Urothelium cell line (cell line): ENCODE measurements at places on chromosomes 3 and 15.

DNA sequence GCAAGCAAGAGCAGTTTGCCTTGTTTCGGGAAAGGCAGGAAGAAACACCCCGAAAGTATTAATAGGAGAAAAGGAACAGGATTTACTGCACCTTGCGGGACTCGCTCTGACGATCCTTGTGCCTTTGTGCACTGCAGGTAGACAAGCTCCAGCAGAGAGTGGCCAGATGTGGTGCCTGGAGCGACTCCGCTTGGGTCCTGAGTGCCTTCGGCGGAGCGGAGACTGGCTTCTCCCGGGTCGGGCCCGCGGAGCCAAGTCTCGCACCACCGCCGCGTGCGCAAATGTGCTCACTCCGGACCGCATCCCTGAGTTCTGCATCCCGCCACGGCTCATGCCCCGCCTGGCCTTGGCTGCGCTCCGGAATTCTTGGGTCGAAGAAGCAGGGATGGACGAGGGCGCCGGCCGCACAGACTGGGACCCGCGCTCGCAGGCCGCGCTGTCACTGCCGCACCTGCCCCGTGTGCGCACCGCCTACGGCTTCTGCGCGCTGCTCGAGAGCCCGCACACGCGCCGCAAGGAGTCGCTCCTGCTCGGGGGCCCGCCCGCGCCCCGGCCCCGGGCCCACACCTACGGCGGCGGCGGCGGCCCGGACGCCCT lies 769 bp downstream of the C2CD4A start:
- no peak for DNase-seq

DNA sequence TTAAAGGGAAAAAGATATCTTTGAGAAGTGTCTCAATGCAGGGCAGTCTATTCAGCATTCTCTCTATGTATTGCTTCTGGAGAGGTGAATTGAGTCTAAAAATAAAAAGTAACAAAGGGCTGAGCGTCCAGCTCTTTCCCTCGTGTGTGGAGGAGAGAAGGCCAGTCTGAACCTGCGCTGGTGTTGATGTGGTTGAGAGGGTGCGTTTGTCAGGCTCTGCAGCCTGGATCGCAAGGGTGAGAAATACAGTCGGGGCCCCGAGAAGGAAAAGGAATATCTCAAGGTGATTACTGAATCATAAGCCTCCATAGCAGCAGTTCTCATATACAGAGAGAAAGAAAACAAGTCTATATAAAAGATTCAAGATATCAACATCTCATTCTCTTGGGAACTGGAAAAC lies 494.1 kb upstream of the MDFIC2 start:
- no peak for DNase-seq

- no peak for DNase-seq
Measured at GRCh38 chr3:122784436-122784835, 9.2 kb downstream of the HSPBAP1 start.

- DNase-seq = no peak
Measured at GRCh38 chr3:177807150-177807875, 610.0 kb upstream of the TBL1XR1 start.

DNA sequence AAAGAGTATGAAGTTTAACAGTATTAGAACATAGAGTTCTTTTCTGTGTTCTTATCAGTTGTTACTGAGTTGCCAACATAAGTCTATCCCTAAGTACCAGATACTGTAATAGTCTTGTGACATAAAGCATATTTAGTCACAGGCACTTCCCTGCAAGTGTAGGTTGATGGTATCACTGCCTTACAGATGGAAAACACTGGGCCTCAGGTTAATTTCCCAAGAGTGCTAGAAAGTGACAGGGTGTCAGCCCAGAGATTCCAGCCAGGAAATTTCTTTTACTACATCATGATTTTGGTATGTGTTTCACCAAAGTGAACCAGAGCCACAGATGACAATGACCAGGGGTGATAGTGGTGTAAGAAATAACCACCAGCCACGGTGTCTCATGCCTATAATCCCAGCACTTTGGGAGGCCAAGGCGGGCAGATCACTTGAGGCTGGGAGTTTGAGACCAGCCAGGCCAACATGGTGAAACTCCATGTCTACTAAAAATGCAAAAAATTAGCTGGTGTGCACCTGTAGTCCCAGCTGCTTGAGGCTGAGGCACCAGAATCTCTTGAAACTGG lies 3.2 kb downstream of the EIF1B start:
- no peak for DNase-seq

- DNase-seq = no peak
Measured at GRCh38 chr15:60535743-60536142, 56.8 kb upstream of the ICE2 start.

DNA sequence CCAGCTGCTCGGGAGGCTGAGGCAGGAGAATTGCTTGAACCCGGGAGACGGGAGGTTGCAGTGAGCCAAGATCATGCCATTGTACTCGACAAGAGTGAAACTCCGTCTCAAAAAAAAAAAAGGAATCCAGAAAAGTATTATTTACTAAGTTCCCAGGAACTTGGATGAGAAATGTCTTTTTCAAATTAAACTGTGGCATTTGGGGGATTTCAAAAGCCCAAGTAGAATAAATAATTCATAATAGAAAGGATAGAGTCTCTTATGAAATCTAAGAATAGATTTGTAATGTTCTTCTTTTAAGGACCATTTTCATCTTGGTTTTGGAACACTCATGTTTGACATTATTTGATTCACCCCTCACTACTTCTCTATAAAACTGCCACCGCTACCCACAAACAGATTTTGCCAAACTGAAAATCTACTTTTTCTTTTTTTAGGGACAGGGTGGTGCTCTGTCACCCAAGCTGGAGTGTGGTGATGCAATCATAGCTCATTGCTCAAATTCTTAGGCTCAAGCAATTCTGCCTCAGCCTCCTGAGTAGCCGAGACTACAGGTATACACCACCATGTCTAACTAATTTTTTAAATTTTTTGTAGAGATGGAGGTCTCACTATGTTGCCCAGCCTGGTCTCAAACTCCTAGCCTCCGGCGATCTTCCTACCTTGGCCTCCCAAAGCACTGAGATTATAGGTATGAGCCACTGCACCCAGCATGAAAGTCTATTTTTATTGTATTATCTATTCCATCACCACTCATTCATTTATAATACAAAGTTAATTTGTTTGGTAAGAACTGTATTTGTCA lies 99.3 kb downstream of the SENP2 start:
- no peak for DNase-seq

DNA sequence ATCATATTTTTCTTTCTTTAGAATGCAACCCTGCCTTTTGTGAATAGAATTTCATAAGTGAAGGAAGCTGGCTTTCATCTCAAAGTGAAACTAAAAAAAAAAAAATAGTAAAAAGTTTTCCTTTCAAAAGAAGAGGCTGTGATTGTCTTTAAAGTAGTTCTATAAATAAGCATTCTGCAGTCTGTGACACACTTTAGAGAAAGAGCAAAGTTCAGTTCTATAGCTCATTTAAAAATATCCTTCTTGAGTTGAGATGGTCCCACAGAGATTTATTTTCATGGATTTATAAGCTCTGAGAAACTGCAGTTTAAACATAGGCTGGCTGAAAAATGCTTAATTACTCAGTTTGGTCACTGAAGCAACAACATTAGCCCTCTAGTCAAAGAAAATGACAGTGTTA lies 36.1 kb upstream of the CNTN6 start:
- DNase-seq = no peak

DNA sequence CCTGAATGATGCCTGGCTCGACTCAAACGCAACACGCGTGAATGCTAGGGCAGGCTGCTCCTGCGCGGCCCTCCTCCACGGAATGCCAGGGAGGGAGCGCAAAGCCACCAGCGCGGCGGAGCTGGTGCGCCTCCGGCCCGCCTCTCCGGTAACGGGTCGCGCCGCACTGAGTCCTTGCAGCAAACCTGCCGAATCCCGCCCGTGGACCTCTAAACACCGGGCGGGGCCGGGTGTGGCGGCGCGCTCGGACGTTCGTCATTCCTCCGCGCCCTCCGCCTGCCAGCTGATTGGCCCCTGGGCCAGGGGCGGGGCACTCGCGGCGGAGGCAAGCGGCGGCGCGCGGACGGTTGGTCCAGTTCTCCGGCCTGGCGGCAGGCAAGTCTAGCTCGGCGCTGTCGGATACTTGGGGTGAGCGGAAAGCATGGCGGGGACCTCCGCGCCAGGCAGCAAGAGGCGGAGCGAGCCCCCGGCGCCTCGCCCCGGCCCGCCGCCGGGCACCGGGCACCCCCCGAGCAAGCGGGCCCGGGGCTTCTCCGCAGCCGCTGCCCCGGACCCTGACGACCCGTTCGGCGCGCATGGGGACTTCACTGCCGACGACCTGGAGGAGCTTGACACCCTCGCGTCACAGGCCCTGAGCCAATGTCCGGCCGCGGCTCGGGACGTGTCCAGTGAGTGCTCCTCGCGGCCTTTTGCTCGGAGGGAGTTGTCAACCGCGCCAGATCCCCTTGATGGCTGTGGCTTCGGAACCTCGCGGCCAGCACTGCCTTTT lies at the start of gene ATRIP:
Gene ATRIP, plus strand, starts transcription at position 313 of the 769 bp plus-strand sequence. Its CDS starts 109 bp downstream, at position 422.
- DNase-seq = peak; percentile 95

DNA sequence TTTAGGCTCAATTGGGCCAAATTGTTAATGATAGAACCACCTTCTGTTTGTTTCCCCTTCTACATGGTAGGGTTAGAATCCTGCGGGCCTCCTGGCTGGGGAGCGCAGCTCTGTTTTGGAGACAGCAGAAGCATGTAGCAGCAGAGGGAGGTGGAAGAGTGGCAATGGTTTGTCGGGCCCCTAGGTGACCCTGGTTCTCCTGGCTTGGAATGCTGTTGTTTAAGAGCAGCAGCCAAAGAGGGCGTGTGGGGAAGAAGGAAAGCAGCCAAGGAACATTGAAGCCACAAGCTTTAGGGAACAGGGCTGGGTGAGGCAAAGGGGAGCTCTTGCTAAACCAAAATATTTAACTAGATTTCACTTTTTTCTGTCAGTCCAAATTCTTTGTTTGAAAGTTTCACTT lies 213.7 kb upstream of the NR2E3 start:
- no peak for DNase-seq

GRCh38 chr15:76994001-76994400 lies 925 bp upstream of the PSTPIP1 start:
- no peak for DNase-seq

DNA sequence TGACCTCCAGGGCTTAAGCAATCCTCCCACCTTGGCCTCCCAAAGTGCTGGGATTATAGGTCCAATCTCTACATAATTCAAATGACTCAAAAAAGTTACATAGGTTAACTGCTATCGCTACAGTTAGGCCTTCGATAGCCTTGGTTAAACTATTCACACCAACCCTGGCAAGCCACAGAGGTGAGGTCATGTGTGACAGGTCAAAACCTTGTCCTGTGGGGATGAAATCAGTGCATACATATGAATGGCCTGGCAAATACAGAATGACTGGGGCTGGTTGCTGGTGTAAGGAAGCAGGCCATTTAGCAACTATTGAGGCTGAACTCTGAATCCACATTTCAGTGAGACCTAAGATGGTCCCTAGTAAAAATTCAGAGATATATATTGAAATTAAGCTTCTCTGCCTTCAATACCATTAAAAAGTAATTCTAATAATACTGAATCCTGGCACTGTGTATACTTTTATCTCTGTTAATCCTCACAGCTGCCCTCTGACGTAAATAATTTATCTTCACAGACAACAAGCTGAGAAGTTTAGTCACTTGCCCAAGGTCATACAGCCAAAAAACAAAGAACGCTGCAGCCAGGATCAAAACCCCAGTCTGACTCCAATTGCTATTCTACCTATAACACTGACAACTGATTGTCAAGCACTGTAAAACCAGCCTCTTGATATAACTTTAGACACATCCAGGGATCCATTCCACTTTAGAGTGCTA lies 35.3 kb downstream of the MKRN2 start:
- no peak for DNase-seq

DNA sequence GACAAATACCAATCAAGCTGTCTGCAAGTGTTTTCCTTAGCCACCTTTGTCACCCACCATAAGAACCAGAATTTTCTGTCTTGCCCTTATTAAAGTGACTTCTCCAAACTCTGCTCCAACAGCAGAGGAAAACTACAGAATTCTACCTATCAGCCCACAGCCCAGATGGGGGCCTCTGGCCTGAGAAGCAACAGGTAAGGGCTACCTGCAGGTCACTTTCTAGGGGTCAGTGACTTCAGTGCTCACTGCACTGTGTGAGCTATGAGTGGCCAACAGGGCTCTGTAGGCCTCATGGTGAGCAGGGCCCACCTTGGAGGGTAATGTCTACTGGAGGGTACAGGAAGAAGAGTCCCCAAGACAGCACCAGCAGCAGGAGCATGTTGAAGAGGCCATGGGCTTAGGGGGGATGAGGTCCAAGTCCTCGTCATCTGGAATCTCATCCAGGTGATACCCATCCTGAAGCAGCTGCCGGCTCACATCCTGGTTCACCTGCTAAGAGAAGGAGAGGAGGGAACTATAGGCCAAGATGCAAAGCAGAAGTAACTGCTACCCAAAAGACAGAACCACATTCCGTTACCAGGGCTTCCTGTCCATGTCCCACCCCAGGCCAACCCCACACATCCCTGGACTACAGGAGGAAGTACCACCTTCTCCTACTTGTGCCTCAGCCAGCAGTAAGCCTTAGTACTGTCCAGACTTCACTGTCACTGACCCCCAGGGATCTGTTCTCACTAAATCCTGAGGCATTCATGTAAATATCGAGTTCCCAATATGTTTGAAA lies 4.2 kb downstream of the FAM219B start:
- no peak for DNase-seq

DNA sequence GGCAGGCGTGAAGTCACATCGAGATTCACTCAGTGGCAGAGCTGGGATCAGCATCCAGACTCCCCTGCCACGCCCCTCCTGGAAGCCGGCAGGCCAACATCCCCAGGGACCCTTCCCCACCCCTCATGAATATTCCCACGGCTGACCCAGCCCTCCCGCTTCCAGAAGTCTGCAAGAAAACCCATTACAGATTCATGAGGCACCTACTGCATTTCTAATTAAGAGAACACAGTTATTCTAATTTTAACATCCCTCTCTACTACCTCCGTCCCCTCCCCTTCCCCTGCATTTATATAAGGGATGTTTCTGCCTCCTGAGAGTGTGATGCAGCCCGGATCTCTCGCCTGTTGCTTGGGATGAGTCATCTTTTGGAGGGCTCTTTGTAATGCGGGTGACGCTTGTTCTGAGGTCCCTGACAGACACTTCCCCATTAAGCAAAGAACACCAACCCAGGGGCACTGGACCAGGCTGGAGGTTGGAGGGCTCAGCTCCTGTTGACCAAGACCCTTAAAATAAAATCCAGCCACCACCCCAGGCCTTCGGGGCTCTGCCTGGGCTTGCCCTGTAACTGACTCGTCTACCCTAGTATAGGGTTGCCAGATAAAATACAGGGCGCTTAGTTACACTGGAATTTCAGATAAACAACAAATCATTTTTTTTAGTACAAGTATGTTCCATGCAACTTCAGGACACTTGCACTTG lies 118.7 kb downstream of the NUP210 start:
- DNase-seq = peak; percentile 91
